T-helper 9 cell (primary cell): ENCODE measurements at places on chromosomes 7 and 10.

- DNase-seq: no peak
Measured at GRCh38 chr10:28733647-28734046, 56.3 kb downstream of the BAMBI start.

GRCh38 chr10:93566435-93567276 lies at the start of gene FFAR4:
FFAR4 (plus strand) TSS chr10:93566665; CDS start chr10:93566721, 56 bp downstream.
- DNase-seq: no peak

DNA sequence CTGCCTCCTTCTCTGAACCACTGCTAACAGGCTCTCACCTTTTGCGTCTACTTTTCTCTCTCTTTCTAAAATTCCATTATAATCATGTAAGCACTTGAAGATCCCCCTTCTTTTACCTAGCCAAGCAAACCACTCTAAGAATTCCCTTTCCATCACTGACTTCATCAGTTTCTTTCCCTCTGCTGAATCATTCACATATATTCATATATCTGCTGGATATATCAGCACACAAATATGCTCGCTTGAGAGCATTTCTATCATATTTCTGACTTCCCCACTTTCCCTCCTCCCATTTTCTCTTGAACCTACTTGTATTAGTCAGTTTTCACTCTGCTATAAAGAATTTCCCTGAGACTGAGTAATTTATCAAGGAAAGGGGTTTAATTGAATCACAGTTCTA lies 84.2 kb upstream of the LRRN3 start:
- DNase-seq: no peak

DNA sequence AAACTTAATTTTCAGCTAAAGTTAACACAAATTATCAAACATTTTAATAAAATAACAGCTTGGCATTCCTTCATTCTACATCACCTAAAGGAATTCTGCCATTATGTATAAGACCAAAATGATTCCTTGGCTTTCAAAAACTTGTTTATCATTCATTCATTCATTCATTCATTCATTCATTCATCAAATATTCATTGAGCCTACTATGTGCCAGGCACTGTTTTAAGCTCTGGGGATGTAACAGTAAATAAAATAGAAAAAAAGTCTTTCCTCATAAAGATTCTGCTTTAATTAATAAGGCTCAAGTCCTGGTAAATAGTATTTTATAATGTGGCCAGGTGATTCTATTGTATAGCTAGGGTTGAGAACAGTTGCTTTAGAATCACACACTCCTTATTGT lies 127.9 kb downstream of the GPR85 start:
- no peak for DNase-seq

DNA sequence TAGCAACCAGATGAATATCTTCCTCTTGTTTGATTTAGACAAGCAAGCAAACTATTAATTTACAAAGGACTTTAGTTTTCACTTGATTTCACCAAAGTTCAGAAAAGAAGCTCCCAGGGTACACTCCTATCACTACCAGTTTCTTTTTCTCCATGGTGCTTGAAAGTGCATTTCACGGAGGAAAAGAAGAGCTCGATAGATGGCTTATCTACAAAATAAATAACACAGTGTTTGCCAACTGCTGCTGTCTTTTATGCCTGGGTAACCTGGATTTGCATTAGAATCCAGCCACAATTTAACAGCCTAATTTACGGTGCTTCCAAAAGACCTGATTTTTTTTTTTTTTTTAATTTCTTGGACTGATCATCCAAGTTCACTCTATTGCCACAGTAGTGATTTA lies 275.7 kb downstream of the GPR37 start:
- no peak for DNase-seq

- peak; percentile 6 for DNase-seq
Measured at GRCh38 chr10:7410301-7410861, 453 bp downstream of the SFMBT2 start.

- DNase-seq: no peak
Measured at GRCh38 chr7:102066476-102066875, 220.2 kb upstream of the SH2B2 start.

- DNase-seq: no peak
Measured at GRCh38 chr10:28604567-28605536, 71.9 kb downstream of the WAC start.

GRCh38 chr7:69656890-69657289 lies 58.6 kb downstream of the AUTS2 start:
- DNase-seq: no peak

GRCh38 chr7:45088146-45088701 lies 545 bp downstream of the NACAD start:
- no peak for DNase-seq

DNA sequence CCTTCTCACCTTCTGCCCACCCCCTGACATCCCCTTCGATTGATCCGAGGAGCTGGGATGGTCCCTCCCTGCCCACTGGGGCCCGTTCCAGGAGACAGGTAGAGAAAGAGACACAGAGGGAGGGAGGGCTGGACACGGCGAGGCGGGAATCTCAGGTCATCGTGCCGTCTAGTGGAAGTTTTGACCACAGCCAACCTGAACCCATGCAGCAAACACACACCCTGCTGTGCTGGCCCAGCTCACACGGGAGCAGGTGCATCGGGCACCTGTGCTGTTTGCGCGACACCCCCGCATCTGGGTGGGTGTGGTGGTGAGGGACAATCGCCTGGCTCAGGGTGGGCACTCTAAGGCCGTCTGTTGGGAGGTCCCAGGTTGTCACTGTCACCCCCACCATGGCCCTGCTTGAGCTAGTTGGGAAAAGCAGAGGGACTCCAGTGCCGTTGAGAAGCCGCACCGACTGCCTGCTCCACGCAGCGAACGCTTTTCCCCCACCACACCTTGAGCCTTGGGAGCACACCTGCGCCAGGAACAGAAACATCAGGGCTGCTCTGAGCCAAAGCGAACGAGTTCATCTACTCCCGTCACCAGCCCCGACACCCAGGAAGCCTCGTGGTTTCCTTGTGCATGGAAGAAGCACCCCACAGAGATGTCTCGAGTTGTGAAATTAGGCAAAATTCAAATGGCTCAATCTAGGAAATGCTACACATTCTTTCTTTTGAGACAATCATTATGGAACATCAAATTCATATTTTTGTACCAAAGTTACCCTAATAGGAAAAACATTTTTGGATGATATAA lies 285.8 kb downstream of the DNAJB6 start:
- DNase-seq: no peak

DNA sequence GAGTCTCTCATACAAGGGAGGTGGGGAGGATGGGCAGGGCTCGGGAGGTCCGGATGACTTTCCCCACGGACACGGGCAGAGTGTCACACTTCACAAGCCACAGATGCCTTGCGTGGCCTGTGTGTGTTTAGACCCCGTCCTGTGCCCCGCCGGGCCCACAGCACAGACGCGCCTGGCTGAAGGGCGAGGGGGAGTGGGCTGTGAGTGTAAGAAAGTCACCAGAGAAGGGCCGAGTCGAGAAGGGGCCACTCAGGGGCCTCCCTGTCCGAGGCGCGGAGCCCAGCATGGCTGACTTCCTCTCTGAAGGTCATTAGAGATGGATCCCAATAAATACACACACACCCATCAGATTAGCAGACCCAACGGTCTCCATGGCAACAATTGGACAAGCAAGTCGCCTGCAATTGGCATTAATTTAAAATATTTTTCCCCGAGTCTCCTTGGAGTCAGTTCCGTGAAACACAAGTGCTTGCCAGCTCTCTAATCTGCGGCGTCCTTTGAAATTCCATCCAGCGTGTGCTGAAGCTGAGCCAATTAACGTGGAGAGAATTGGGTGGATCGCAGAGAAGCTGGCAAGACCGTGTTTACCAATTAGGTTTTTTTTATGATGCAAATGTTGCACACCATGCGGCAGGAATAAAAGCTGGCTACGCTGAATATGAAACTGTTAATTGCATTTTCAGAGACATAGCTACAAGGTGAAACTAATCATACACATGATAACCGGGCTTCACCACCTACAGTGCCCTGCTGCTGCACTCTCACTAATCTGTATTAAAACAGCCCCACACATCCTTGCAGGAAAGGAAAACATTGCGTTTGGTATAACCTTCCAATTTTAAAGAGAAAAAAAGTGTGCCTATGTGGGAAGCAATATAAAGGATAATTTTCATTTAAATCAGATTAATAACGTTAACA lies 571.2 kb downstream of the PTPRN2 start:
- DNase-seq: no peak

GRCh38 chr10:124251317-124252065 lies 158.1 kb upstream of the CHST15 start:
- no peak for DNase-seq

- no peak for DNase-seq
Measured at GRCh38 chr7:44193011-44193802, 4.0 kb upstream of the GCK start.

- DNase-seq: no peak
Measured at GRCh38 chr7:7946486-7946885, 22.1 kb upstream of the GLCCI1 start.

DNA sequence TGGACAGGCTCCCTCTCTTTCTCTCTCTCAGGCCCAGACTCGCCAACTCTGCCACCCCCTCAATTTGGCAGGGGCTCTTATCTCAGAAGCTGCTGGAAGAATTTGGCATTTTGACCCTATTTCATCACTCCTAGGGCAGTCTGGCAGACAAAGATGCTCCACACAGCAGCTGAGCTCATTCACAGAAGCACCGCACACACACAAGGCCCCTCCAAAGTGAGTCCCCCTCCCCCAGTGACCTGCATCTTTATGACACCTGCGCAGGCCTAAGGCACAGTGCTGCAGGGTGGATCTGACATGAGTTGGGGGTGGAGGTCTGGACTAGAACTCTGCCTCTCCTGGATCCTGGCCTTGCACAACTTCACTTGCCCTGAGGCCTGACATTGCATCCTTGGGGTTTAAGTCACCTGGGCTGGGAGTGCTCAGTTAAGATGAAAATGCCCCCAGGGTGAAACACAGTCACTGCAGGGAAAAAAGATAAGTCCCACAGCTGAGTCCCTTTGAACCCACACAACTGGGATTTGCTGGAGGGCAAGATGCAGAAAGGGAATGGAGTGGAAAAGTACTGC lies 41.1 kb upstream of the DUSP5 start:
- DNase-seq: no peak

GRCh38 chr7:90910136-90910535 lies 314.0 kb downstream of the CDK14 start:
- DNase-seq: no peak

- DNase-seq: no peak
Measured at GRCh38 chr10:112650588-112651030, 203.6 kb downstream of the VTI1A start.

GRCh38 chr10:70222340-70222794 lies 10.9 kb downstream of the PPA1 start:
- no peak for DNase-seq

GRCh38 chr7:88184848-88185304 lies 35.0 kb downstream of the SRI start:
- DNase-seq: no peak

DNA sequence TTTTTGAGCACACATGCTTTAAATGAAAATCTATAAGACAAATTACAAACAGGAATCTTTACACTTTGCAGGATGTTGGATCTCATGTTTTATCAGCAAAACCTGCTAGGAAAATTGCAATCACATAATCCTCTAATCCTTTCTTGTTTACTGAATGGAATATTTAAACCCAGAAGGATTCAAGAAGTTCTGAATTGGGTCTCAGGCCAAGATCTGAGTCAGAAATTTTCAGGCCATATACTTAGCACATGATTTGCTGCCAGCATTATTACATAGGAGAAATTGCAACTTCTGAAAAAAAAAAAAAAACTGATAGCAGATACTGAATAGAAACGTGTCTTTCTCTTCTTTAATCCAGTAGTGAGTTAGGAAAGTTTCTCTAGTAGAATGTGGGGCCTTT lies 1005.3 kb upstream of the POT1 start:
- DNase-seq: no peak

GRCh38 chr7:43298617-43299016 lies 186.2 kb downstream of the HECW1 start:
- DNase-seq: no peak

GRCh38 chr10:119778776-119779445 lies 53.1 kb downstream of the INPP5F start:
- DNase-seq: no peak

DNA sequence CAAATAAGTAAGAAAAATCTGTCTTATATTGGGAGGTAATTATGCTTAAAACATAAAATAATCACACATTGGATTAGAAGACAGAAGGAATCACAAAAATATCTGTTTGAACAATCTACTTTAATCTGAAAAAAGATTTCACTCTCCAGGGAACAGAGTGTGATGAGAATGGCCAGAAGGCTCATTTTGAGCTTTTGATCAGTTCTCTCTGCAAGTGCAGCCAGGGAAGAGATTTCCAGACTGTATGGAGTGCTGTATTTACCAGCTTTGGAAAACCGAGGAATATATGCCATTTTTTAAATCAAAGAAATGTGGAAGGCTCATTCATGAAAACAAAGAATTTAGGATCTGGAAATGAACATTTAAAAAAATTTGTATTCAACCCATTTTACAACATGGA lies 83.0 kb upstream of the WAC start:
- no peak for DNase-seq

GRCh38 chr7:32905175-32905662 lies 13.7 kb upstream of the KBTBD2 start:
- DNase-seq: peak; percentile 53

DNA sequence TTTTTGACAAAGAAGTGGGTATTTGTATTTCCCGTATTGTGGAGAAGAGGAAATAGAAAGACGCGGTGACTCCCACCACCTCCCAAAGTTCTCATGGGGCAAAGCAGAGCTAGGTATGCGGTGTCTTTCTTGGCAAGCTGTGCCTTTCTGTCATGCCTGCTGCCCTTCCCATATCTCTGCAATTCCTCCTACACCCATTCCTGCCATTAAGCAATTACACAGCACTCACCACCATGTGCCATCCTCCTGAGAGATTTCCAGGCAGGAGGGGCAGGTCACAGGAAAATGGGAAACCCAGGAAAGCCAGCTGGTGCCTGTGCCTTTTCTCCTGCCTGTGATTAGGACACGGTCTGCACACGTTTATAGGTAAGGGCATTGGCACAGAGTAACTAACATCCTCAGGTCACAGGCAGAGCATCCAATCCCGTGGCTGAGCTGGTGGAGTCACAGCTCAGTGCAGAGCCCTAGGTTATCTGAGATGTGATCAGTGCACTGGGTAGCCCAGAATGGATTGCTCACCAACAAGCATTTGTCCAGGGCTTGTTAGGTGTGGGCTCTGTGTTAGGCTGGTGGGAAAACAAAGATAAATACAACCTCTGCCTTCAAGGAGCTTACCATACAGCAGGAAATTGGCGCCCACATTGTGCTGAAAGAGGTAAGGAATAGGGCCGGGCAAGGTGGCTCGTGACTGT lies 9.4 kb upstream of the CRTAC1 start:
- no peak for DNase-seq

DNA sequence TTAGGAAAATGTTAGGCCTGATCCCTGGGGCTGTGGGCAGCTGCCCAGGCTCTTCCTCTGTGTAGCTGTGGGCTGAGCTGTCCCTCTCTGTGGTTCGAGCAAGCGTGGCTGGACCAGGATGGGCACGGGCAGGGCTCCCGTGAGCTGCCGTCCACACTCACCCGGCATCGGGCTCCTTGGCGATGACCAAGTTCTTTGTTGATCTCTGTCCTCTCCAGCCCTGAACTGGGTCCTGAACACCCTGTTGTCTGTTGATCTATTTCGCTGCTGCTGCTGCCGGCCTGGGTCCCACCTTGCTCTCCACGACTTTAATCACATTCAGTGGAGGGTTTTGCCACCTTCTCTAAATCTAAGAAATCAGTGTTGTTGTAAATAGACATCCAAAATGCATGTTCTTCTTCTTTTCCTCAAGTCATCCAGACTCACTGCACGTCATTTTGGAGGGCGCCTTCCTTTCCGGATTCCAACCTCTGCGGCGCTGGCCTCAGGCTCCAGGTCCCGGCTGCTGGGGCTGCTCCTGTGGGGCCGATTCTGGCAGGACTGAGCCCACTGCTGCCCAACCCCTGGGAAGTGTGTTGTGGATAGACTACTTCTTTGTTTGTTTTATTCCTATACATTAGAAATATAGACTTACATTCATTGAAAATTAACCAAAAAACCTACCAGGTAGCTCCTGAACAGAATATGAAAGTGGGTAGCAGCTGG lies 100.6 kb downstream of the DYNC2I1 start:
- no peak for DNase-seq
